ENCODE measurements at places on chromosomes 5 and 9.
A peak's percentile ranks its signal among the peaks of the same experiment; 100 is the strongest.

DNA sequence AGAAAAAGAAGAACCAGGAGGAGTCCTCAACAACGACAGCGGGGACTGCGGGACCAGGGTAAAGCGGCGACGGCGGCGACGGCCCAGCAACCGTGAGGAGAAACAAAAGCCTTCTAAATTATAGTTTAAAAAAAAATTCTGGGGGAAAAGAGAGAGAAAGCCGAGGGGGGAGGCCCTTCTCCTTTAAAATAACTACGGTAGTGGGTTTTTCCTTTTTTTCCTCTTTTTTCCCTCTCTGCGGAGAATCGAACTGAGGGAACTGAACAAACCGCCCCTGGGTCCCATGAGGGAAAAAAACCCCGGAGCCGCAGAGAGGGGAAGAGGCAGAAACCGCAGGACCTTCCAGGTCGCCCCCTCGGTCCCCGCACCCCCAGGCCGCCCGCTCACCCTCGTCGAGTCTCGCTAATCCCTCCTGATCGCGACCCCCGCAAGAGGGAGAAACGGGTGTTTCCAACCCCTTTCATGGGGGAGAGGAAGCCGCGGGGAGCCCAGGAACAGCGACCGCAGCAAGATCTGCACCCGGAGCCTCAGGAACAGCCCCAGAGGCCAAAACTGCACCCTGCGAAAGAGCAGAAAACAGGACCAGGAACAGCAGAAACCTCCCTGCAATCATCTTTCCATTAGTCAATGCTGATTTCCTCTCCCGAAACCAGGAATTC, 453 bp downstream of the CPEB4 start:
- no peak for DNase-seq

- DNase-seq: no peak
Observed at GRCh38 chr5:157476702-157477408, 16.8 kb downstream of the NIPAL4 start.

DNA sequence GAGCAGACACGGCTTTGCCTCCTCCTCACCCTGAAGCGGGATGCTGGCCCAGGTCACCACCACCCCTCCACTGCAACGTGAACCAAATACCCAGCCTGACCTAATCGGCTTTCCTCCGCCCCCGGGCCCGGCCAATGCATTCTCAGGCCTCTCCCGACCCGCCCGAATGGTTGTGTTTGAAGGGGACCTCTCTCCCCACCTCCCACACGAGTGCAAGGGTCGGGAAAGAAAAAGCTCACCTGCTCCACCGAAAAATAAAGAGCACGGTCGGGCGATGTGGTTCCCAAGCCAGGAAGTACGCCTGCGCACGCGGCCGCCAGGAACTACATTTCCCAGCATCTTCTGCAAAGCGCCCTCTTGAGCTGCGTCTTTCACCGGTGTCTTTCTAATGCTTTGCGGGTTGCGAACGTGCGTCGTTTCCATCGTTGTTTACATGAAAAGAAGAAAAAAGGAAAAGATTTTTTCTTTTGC, at the start of gene ZNF883:
Gene ZNF883 (minus strand): TSS at position 282 of the 471 bp plus-strand sequence.
- peak; percentile 57 for DNase-seq

DNA sequence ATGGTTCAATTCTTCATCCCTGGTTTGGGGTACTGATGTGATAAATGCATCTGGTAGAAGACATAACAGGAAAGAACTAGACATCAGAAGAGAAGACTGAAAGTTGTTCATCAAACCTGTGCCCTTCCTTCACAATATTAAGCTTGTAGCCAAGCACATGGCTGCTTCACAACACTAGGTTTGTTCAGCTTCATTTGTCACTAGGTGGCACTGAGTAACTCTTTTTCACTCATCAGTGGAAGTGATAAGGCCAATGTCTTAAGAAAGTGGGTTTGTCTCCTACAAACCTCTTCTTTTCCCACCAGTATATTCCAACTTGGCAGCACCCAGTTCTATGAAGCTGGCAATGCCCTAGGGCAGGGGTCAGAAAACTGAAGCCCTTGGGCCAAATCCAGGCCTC, 26.9 kb downstream of the ZNF484 start:
- no peak for DNase-seq

DNA sequence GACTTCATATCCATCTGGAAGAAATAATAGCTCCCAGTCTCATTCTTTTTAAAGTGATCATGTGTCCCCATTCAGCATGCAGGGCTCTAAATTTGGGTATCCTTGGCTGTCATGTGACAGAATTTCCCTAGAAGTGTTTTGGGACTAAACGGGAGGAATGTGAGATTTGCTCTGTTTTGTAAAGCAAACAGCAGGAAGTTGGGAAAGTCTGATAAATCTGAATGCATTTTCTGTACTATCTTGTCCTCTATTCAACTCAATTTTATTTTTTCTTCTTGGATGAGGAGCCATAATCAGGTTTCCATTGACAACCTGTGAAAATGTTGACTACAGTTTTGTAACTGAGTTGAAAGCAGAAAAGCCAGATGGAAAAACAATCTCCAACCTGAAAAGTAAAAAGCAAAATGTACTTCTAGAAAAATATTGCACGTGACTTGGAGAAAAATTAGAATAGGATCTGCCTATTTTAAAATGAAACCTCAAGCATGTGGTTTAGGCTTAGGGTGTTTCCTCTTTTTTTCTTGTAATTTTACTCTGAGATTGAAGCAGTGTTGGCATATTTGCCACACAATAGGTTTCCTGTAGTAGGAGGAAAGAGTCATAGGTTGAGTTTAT, 76.2 kb upstream of the IL6ST start:
- DNase-seq: no peak

GRCh38 chr5:150694612-150695011, 6.2 kb downstream of the RBM22 start:
- no peak for DNase-seq

- no peak for DNase-seq
Observed at GRCh38 chr5:12313602-12314001, 409.4 kb upstream of the CTNND2 start.

DNA sequence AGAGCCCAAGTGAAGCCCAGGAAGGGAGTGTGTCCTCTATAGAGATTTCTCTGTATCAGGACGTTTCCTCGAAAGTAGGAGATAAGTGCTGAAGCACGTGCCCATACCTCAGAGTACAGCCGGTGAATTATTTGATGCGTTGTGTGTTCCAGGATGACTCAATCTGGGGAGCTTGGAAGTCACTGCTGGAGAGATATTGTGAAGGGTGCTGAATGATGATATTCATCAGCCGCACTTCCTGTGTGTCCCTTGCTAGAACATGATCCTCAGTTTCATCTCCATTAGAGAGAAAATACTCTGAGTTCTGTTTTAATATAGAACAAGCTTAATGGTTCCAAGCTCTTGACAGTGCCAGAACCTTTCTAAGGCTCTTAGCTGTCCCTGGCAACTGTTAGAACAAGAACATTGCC, 402.3 kb upstream of the ADAMTSL1 start:
- DNase-seq: no peak

GRCh38 chr5:157109744-157110143, 900 bp upstream of the HAVCR2 start:
- DNase-seq: no peak

- DNase-seq: no peak
Observed at GRCh38 chr9:6330958-6331634, 2.9 kb downstream of the TPD52L3 start.

DNA sequence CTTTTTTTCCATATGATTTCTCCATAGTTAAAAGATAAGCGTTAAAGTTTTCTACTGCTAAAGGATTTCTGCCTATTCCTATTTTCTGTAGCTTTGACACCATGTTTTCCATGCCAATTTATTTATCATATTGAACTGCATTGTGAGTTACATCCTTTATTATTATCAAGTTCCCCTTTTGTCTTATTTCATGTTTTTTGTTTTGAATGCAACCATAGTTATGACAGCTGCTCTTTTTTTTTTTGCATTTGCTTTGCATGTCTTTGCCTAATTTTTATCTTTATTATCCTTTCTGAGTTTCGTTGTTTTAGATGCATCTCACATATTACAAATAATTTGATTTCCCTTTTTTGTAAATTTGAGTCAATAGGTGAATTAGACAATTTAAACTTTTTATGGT, 161.5 kb downstream of the DEPDC1B start:
- no peak for DNase-seq

DNA sequence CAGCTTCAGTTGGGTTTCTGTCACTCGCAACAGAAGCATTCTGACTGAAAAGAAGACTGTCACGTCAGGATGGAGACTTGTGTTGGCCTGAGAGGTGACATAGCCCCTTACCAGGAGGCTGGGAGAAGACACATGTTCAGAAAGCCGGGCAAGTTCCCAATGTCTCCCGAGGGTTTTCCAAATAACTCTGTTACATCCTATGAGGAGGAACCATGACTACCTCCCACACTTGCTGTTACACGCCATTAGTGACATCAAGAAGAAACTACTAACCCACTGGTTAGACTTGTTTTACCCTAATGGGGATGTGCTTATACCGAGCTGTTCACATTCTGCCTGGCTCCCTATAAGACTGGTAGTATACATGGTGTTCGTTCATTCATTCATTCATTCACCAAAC, 33.3 kb downstream of the SH3PXD2B start:
- DNase-seq: no peak

DNA sequence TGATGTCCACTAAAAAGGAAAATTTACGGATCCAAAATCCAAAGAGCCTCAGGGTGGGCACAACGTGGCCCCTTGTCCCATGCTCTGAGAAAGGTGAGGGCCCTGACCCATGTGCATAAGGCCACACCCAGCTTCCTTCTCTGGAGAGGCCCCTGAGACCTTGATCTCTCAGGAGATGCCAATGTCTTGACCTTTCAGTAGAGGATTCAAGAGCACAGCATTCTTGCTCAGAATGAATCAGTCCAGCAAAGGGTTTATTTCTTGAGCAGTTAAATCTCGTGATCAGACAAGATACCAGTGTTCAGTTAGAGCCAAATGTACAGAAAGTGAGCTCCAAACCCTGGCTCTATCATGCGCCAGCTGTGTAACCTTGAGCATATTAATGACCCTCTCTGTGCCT, 115.9 kb upstream of the DAPK1 start:
- no peak for DNase-seq

DNA sequence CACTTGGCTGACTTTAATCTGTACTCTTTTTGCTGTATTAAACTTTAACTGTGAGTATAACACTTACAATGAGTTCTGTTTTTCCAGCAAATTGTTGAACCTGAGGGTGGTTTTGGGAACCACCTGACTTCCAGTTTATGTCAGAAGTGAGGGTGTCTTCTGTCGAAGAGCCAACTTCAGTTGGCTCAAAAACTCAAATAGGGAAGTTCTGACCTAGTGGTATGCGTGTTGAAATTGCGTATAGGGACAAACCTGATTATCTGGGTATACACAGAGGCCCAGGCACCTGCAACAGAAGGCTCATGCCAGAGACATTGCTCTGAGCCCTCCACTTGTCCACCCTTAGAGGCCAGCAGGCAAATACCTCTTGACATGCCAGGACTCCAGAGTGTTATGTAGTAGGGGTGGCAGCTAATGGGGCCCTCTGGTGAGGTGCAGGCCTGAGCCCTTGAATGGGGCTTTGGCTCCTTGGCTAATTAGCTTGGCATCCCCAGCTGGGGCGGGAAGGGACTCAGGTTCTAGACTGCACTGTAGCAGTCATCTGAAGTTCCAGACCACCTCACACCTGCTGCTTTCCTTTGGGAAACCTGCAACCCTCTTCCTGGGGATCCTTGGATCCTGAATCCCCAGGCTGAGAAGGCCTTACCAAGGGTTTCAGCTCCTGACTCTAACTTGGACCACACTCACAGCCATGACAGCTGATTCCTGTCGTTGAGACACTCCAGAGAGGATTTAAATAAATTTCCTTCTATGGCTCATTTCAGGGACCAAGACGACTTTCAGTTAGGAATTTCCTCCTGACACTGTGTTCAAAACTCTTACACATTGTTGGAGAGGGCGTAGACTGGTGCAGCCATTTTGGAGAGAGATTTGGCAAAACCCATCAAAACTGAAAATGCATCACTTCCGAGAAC, 189.6 kb downstream of the HSPA4 start:
- no peak for DNase-seq

GRCh38 chr9:114501796-114502682, 3.2 kb downstream of the WHRN start:
- DNase-seq: no peak

GRCh38 chr9:126293522-126293889, 33.1 kb upstream of the MVB12B start:
- no peak for DNase-seq

DNA sequence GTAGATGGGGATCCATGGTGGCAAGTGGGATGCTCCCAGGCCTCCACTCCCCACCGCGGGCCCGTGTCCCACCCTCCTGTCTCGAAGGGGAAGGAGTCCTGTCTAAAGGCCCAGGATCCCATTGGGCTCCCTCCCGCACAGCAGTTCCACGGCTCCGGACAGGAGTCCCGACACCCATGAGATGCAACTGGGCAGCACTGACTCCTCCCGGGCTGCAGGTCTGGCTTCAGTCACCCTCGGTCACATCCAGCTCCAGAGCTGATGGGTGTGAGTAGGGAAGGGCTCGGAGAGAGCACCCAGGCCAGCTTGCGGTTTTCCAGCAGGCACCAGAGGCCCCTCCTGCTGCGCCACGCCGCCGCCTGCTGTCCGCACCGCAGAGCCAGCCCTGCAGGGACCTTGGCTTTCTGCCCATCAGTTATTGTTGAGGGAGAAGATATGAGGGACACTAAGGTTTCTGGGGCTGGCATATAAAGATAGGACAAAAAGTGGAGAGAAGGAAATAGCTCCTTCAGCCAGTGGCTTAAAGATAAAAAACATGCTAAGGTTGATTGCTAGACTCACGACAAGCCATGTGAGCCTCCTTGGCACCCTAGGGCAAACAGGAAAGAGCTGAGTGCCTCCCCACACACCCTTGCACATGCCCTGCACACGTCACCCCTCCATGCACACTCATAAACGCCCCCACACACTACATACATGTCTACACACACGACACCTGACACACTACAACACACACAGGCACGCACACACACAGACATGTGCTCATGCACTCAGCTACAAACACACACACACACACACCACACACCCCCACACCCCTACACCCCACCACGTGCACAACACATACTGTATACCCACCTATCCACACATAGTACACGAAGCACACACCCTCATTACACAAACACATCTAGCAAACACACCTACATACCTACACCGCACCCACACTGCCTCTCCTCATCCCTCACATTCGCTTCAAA, 79.0 kb downstream of the AK8 start:
- no peak for DNase-seq

- DNase-seq: no peak
Observed at GRCh38 chr9:133686642-133687575, 50.7 kb downstream of the DBH start.

- DNase-seq: no peak
Observed at GRCh38 chr9:76162086-76162730, 232.0 kb downstream of the RFK start.

- no peak for DNase-seq
Observed at GRCh38 chr5:171438738-171439137, 19.3 kb downstream of the FGF18 start.

DNA sequence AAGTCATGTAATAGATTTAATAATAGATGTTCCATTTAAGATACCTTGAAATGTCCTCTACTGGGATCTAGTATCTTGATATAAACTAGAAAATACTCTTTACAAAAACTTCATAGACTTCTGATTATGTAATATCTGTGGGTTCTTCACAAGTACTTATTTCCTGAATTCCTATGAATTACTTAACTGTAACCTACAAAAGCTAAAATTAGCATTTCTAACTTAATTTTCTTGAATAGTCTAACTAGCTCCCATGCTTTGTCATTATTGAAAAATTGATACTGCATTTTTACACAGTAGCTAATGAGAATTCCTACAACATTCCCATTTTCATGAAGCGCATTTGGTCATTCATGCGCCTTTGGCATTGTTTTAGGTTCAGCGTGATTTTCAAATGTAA, 1828.2 kb downstream of the MAT2B start:
- DNase-seq: no peak

GRCh38 chr5:160657622-160658458, 194.2 kb downstream of the ATP10B start:
- DNase-seq: no peak

GRCh38 chr5:72486371-72486770, 20.8 kb downstream of the ZNF366 start:
- DNase-seq: no peak
